Activated T-cell treated with anti-CD3 and anti-CD28 coated beads, Interleukin-2, amount 50 U/mL, for 48 hours (primary cell): ENCODE measurements at places on chromosomes 11 and 22.

- no peak for DNase-seq
Observed at GRCh38 chr11:129724866-129725265, 90.8 kb upstream of the TMEM45B start.

GRCh38 chr11:28412029-28412428 is 303.8 kb downstream of the METTL15 start:
- DNase-seq: no peak

DNA sequence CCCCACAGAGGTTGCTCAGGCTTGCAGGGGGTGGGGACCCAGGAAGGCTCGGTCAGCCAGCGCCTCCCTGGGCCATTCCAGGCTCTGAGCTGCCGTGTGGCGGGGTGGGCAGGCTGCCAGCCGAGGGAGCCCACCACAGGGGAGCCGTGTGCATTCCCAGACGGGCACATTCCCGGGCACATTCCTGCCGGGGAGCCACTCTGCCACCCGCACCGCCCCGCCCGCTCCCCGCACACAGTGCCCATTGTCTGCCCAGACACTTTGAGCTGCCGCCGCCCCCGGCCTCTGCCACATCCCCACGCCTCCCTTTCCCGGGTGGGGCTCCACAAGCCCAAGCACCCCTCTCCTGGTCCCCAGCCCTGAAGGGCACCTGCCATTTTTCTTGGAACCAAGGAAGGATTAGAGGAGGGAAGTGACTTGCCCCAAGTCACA is 27.4 kb downstream of the RPL3 start:
- DNase-seq: no peak

DNA sequence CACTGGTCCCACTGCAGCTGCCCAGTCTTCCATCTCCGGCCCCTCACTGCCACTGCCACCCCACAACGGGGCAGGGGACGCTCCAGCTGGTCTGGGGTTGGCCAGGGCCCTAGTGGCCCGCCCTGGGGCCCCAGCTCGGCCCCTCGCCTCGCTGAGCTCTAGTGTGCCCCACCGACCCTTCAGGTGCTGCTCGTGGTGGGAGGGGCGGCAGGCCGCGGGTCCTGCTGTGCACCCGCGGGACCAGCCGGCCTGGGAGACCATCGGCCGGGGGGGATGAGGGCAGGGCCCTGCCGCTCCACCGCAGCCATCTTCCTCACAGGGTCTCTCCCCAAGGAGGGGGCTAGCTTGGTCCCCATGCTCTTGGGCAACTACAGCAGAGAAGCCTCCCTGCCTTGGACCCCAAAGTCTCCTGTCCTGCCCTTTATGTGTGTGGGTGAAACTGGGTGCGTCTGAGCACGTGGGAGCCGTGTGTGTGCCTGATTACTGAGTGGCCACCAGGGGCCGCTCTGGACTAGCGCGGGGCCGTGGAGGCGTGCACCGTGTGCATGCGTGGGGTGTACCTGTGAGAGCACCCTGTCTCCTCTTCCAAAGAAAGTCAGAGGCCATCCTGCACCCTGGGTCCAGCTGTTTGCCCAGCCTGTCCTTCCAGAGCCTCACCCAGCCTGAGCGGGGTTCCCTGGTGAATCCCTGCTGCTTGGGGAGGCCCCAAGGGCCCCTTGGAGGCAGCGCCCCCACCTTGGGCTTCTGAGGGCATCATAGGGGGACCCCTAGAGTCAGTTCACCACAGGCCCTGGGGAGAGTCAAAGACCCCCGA is 6.0 kb upstream of the ACR start:
- DNase-seq: peak; percentile 65

- no peak for DNase-seq
Observed at GRCh38 chr11:68016161-68016903, 6.2 kb downstream of the ALDH3B1 start.

DNA sequence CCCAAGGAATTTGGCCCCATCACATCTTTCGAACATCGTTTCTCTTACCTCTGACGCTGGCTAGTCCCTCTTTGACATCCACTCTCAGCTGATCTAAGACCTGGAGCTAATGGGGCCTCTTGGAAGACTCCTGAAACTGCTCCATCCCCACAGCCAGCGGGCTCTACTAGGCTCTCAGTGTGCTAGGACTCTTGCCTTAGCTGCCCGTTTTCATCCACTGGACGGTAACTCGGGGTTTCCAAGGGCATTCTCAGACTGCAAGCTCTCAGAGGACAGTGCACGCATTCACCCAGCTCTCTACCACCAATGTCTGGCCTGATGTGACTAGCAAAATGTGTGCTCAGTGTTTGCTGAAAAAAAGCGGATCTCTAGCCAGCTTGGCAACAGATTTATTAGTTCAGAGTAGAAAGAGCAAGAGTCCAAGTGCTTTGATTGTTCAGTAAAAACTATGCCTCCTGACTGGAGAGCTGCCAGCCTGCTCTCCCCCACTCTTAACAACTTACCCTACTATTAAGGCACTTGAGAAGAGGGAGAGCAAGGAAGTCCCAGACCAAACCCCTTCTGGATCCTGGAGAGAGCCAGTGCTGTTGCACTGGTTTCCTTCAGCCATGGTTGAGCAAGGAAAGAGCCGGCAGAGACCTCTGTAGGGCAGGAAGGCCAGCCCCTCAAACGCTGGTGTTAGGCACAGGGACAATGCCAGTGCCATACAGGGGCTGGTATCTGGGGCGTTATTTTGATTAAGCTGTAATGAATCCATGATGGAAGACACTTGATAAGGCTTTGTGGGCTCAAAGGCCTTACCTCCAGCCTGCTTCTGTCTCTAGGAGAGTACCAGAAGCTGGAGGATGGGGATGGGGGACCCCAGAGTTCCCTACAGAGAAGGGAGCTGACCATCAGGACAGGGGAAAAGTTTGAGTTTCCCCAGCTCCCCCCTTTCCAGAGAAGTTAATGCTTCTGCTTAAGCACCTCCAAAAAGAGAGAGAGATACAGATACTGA is 9.2 kb downstream of the RELA start:
- DNase-seq: no peak
